Hepatocyte (in vitro differentiated cells): ENCODE measurements at places on chromosomes 5 and 9. TPM values are rescaled to one million over a fixed set of nuclear protein-coding genes. Genes with fewer than 3 reads are reported as not detected.

PLPP1 gene
- total RNA-seq: 75.0 and 84.9 TPM in 2 replicates

- no peak for DNase-seq
These were observed 33.5 kb upstream of the SHOC1 start for GRCh38 chr9:111828193-111828592.

DNA sequence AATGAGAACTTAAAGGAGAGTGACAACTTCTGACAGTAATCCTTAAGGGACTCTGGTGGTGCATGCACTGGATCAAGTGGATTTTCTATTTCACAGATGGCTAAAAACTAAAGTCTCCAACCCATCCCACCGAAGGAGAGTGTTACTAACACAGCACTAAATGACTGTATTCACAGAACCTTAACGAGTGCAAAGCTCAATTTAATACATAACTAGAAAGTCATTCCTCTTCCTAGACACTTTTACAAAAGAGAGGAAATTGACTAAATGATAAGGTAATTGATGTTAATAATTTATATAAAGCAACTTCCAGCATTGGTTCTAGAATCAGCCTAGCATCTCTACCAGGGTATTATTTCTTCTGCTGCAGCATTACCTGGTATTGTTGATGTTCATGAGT is 189.8 kb downstream of the ADAMTS12 start:
- no peak for DNase-seq

DNA sequence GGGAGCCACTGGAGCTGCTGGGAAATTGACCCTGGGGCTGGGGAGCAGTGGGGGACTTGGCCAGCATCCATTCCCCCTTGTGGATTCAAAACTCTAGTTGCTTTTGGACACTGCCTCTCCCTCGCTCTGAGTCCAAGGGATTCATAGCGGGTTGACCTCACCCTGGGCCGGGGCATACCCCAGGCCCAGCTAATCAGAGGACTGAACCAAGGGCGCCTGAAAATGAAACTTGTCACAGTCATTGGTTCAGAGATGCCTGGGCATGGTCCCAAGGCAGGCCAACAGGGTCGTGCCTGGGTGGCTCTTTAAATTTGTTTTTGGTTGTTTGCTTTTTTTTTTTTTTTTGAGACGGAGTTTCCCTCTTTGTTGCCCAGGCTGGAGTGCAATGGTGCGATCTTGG is 22.6 kb downstream of the STK10 start:
- no peak for DNase-seq

- DNase-seq: no peak
These were observed 157.4 kb downstream of the CAAP1 start for GRCh38 chr9:26735160-26735559.

IRX1 gene
- total RNA-seq: 3.8 and 4.3 TPM in 2 replicates

CAMK2A gene
- 0.88 and 2.6 TPM in 2 replicates for total RNA-seq
